IPS-NIHi11 (cell line): ENCODE measurements at places on chromosomes 1 and 21.

DNA sequence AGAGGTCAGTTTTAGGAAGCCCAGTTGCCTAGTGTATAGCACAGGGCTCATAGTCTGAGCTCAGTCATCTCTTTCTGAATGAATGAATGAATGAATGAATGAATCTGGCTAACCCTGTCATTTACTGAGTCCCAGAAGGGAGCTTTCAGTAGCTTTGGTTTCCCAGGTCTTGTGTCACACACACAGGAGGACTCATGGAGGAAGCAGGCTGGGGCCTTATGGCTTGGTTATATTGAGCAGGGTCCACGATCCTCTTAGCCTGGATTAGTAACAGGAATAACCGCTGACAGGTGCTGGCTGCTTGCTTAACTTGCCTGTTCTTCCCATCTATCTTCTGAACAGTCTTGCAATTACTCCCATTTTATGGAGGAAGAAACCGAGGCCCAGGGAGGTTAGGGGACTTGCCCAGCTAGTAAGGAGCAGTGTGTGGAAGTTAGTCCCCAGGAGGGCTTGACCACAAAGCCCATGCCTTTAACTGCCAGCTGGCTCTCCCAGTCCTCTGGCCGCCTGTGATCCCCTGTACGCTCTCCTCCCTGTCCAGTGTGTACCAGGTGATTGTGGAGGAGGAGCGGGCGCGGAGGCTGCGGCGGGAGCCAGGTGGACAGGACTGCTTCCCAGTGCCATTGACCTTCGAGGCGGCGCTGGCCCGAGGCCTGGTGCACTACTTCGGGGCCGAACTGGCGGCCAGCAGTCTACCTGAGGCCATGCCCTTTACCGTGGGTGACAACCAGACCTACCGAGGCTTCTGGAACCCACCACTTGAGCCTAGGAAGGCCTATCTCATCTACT is 46.0 kb downstream of the PTPRU start:
- DNase-seq, result no peak

DNA sequence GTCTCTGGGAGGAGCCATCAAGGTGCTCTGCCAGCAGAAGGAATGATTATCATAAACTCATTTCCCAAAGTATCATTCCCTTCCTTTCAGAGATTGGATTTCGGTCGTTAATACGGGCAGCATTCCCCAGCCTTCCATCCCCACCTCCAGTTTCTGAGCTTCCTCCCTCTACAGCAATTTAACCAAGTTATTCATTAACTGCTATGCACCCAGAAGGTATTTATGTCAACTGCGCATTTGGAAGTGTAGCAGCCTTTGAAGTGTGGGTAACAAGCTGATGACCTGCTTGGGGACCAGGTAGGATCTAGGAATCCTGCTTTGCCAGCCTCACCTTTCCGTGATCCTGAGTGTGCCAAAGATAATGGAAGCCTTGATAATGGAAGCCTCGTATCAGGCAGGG is 172.4 kb upstream of the IGSF21 start:
- DNase-seq, result no peak

GRCh38 chr1:157315544-157315943 is 177.3 kb upstream of the ETV3 start:
- no peak for DNase-seq

GRCh38 chr1:94871031-94871430 is 50.9 kb downstream of the SLC44A3 start:
- no peak for DNase-seq

- peak; percentile 94 for DNase-seq
Observed at GRCh38 chr1:212608392-212608958, at the start of gene ATF3. Gene ATF3 (plus strand): TSS chr1:212608761. CDS start chr1:212615022, 6,261 bp downstream.

DNA sequence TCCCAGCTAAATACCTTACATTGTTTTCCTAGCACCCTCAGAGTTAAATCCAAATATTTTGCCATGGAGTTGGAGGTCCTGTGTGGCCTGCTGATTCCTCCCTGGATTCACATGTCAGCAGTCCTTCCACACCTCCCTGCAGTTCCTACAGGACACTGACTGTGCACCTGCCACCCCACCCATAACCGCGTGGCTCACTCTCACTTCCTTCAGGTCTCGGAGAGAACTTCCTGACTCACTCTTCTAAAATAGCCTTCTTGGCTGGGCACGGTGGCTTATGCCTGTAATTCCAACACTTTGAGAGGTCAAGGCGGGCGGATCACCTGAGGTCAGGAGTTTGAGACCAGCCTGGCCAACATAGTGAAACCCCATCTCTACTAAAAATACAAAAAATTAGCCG is 8.4 kb upstream of the CAMTA1 start:
- no peak for DNase-seq

DNA sequence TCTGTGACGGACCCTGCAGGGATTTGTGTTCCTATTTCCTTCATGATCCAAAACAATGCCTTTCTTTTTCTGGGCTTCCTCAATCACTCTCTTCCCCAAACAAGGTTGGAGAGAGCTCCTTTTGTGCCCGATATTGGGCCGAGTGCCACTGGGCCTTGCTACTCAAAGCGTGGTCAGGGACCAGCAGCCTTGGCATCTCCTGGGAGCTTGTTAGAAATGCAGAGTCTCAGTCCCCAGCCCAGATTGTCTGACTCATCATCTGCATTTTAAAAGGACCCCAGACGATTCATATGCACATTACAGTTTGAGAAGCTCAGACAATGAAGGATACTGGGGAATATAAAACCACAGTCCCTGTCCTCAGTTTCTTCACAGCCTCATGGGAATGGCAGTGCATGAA is 19.9 kb downstream of the ADORA1 start:
- no peak for DNase-seq

DNA sequence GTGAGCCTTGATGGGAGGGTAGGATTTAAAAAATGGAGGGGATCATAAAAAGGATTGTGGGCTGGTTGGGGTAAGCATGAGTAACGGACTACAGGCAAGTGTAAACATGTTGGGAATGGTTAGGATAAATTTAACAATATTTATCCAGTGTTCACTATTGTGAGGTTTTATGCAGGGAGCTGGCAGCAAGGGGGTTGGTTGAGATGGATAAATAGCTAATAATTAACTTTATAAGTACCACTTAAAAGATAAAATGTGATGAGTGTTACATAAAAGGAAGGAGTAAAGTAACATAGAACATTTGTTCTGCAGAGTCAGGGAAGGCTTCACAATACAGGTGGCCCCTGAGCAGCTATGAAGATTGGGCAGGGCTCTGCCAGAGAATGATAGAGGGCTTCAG is 109.0 kb downstream of the NGF start:
- no peak for DNase-seq

DNA sequence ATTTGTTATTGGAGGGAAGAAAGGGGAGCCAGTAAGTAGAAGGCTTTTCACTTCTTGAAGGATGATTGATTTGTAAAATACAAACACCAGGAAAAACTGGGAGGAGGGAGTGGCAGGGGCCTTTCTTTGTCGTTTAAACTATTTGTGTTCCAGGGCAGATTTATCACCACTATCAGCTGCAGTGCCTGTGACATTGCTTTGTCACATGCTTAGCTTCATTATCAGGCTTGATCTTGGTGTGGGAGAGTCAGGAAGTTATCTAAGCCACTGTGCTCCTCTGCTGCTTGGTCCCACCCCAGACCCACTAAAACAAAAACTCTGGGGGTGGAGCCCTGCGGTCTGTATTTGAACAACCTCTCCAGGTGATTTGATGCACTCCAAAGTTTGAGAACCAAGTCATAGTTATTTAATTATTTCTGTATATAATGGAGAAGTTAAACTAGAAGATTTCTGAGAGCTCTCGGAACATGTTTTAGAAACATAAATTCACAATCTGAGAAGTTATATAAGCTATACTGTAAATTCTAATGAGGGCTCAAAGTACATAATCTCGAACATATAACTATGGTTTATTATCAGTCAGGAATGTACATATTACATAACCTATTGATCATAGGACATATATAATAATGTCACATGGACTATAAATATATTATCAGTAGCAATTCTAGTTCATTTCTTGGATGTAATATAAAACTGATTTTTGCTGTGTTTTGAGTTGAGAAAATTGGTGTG is 87.9 kb downstream of the CDC14A start:
- DNase-seq, result no peak

DNA sequence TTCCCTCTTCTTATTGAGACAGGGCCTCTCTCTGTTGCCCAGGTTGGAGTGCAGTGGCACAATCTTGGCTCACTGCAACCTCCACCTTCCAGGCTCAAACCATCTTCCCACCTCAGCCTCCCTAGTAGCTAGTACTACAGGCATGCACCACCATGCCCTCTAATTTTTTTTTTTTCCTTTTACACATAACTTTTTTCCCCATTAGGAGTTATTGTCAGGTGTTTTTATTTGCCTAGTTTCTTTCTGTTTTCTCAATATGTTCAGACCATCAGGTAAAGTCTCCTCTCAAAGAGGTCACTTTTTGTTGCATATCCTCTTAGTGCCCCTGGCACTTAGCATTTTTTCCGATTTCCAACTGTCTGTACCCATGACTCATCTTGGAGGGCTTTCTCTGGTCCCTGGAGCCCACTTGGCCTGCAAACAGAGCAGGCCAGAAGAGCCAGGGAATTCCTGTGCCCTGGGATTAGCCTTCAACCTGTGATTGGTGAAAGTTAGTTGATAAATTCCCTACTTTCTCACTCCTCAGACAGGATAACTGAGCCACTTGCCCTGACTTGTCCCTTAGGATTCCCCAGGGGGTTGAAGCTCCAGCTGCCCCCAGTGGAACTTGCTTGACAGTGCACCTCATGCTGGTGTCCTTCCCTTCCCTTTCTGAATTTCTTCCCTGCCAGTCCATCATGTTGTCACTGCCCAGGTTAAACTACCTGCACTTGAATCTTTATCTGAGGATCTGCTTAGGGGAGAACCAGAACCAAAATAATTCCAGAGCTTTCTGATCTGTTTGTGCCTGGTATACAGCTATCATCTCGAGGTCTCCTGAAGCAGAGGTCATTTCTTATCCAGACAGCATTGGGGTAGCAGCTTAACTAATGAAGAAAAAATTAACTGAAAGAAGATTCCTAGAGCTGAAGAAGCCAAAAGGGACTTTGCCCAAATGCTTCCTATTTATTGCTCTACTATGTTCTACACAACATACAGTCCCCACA is 2.4 kb downstream of the NTPCR start:
- peak; percentile 81 for DNase-seq

DNA sequence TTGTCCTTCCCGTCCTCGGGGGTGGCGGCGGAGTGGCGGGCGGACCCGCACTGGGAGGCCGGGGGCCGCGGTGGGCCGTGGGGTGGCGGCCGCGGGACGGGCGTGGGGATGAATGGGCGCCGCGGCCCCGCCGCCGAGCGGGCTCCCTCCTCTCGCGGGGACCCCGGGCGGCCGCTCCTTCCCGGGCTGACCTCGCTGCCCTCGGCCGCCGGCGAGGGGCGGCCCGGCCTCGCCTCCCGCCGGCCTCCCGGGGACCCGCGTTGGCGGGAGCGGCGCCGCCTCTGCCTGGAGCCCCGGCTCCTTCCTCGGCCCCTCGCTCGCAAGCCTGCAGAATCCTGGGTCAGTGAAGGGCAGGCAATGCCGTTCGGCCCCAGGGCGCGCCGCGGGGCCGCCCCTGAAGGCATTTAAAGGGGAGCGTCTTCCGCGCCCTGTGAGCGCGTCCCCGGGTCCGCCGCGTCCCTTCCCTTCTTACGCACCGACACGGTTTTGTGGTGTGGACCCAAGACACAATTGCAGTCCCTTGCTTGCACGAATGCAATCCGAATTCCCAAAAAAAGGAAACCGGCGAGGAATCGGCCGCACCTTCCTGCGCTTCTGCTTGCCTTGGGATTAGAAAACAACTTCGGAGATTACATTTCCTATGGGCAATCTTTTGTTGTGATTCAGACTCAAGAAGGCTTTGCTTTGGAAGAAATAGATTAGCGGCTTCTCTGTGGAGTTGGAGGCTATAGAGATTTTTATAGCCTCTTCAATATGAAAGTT is 776 bp downstream of the ITSN1 start:
- DNase-seq, result peak; percentile 49

GRCh38 chr1:202932476-202932875 is 5.4 kb upstream of the KLHL12 start:
- no peak for DNase-seq

- no peak for DNase-seq
Observed at GRCh38 chr1:226001963-226002666, 3.0 kb upstream of the SDE2 start.

DNA sequence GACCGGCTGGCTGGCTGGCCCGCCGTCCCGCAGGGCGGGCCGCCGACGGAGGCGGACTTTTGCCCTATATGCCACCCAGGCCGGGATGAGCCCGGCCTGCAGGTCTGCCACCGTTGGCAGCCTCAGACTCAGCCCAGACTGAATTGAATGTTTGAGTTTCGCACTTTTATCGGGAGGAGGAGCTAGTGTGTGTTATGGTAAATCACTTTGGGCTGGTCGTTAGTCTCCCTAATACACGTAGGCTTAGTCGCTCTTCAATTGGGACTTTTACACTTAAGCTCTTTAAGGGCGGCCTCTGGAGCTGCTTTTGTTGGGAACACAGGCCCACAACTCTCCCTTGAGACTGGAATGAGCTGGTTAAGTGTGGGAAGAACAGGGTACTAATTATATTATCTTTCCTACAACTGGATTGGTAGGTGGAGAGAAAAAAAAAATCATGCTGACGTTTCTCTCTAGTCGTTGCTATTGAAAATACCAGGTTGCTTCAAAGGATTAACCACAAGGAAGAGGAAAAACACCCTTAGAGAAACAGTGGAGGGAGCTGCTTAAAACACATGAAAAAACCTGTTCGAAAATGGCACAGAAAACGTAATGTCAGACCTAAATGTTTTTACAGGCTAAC is 1.4 kb upstream of the IRF2BP2 start:
- peak; percentile 65 for DNase-seq

- DNase-seq, result no peak
Observed at GRCh38 chr1:6507461-6507911, 16.0 kb upstream of the PLEKHG5 start.

GRCh38 chr21:15063814-15064575 is 805 bp downstream of the NRIP1 start:
- DNase-seq, result peak; percentile 57

GRCh38 chr21:29053011-29053553 is 20.4 kb downstream of the CCT8 start:
- no peak for DNase-seq
